ENCODE measurements at places on chromosomes 7 and 10. TPM values are rescaled to one million over a fixed set of nuclear protein-coding genes. Genes with fewer than 3 reads are reported as not detected.

CALML3 gene
- total RNA-seq: not detected

AQP1 gene
- total RNA-seq: not detected

ARHGAP12 gene
- total RNA-seq: 34.3 TPM

DYNC1I1 gene
- total RNA-seq: 3.2 TPM

SPDYE8 gene
- not detected for total RNA-seq

ZNF775 gene
- total RNA-seq: 9.7 TPM

PKD1L1 gene
- 0.17 TPM for total RNA-seq

ZNF804B gene
- total RNA-seq: not detected

SH2D4B gene
- total RNA-seq: not detected

CDHR1 gene
- 6.4 TPM for total RNA-seq

AKR1C4 gene
- not detected for total RNA-seq

GSDME gene
- total RNA-seq: 5.8 TPM

UNCX gene
- total RNA-seq: not detected

SCART1 gene
- total RNA-seq: 0.50 TPM

EEPD1 gene
- 5.0 TPM for total RNA-seq

NEUROG3 gene
- not detected for total RNA-seq

TUBAL3 gene
- not detected for total RNA-seq

ACTA2 gene
- total RNA-seq: 2.4 TPM

AGR2 gene
- total RNA-seq: not detected

TMEM270 gene
- not detected for total RNA-seq

LIPM gene
- total RNA-seq: not detected

PCLO gene
- total RNA-seq: 2.8 TPM

JCAD gene
- 0.66 TPM for total RNA-seq

ELFN1 gene
- total RNA-seq: 3.7 TPM

CCDC136 gene
- total RNA-seq: 28.7 TPM

ANKRD22 gene
- total RNA-seq: not detected

HELLS gene
- 262 TPM for total RNA-seq

TMEM196 gene
- not detected for total RNA-seq

CTAGE6 gene
- not detected for total RNA-seq

CAV1 gene
- 20.2 TPM for total RNA-seq

CCDC3 gene
- total RNA-seq: 2.3 TPM

SPOCK2 gene
- 1.8 TPM for total RNA-seq

PHKG1 gene
- 0.64 TPM for total RNA-seq

FBXL13 gene
- 4.4 TPM for total RNA-seq

FAM24B gene
- total RNA-seq: not detected

C10orf88 gene
- 11.7 TPM for total RNA-seq

CAMK2G gene
- total RNA-seq: 30.4 TPM

AKR1C1 gene
- total RNA-seq: 1.9 TPM

GPER1 gene
- total RNA-seq: 0.22 TPM

ATOH7 gene
- 0.20 TPM for total RNA-seq

GIMAP8 gene
- total RNA-seq: not detected

CREB5 gene
- total RNA-seq: 4.0 TPM

GPR22 gene
- total RNA-seq: not detected

SMO gene
- total RNA-seq: 70.0 TPM

C10orf143 gene
- 0.94 TPM for total RNA-seq

CAMK1D gene
- 5.6 TPM for total RNA-seq

HOXA6 gene
- not detected for total RNA-seq

EBLN1 gene
- not detected for total RNA-seq
